ENCODE measurements at places on chromosomes 6 and 20.

- DNase-seq = no peak
These were observed 13.5 kb upstream of the TGM2 start for GRCh38 chr20:38178581-38178980.

- DNase-seq = no peak
These were observed 34.7 kb downstream of the FILIP1 start for GRCh38 chr6:75458895-75459294.

DNA sequence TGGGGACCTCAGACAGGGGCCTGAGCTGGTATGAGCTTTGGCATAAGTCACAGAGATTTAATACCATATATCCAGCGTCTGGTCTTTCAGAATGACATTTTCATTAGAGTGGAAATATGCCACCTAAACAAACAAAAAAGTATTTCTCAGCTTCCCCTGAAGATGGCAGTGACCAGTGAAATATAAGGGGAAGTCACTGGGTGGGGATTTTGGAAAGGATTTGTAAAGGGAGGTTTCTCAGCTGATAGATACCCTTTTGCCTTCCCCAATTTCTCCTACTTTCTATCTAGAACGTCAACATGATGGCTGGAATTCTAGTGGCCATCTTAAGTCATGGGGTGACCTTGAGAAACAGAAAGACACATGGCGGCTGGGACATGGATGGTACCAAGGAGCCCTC is 137.7 kb upstream of the LRFN2 start:
- no peak for DNase-seq

- no peak for DNase-seq
These were observed 13.6 kb downstream of the HEBP2 start for GRCh38 chr6:138417493-138418117.

DNA sequence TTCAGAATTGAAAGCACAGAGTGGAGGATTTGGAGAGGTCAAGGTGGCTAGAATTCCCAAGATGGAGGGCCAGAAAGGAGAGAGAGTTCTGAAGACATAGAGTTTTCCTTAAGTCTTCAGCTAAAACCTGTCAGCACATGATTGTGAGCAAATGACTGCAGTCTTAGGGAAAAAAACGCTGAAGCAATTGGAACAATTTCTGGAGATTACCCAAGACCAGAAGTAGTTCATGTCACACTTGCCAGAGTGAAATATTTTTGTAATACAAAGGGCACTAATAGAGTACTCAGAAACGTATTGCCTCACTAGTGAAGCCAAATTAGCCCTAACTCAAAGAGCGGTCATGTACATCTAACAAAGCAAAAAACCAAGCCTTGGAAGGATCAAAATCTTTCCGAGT is 541.3 kb upstream of the MARCKS start:
- no peak for DNase-seq

GRCh38 chr6:125752773-125753172 is 3.3 kb downstream of the HEY2 start:
- DNase-seq = no peak

DNA sequence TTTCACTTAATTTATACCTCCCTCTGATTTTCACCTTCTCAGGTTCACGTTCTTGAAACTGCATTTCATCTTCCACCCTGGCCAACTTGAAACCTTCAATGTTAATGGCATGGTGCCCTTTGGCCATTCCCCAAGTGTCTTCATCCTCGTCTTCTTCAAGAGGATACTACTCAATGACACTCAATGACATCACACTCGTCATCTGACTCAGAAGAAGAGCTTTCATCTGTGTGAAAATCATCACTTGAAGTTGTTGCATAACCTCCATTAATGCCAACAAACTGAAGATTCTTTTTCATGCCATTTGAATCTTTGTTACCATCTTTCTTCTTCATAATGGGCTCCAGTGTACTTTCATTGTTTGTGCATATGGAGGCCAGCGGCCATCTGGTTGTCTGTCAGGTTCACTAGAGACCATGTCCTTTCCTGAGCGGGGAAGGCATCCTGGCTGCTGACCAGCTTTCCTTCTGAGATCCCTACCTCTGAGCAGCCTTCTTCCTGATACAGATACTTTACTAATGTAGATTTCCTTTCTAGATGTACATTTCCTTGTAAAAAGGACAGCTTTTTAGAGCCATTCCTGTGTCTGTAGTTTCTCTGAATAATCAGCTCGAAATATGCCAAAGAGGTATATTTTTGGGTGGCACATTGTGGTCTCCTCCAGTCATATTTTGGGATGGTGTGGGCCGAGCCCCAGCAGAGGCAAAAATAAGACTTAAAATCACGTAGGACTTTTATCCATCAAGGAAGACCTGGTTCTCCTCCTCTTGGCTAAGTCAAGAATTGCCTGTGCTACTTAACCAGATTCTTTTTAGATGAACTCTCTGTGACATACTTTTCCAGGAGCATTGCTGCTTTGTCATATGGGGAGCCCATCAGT is 21.3 kb downstream of the TRMT6 start:
- no peak for DNase-seq

GRCh38 chr6:41966961-41967311 is 25.3 kb upstream of the CCND3 start:
- no peak for DNase-seq

DNA sequence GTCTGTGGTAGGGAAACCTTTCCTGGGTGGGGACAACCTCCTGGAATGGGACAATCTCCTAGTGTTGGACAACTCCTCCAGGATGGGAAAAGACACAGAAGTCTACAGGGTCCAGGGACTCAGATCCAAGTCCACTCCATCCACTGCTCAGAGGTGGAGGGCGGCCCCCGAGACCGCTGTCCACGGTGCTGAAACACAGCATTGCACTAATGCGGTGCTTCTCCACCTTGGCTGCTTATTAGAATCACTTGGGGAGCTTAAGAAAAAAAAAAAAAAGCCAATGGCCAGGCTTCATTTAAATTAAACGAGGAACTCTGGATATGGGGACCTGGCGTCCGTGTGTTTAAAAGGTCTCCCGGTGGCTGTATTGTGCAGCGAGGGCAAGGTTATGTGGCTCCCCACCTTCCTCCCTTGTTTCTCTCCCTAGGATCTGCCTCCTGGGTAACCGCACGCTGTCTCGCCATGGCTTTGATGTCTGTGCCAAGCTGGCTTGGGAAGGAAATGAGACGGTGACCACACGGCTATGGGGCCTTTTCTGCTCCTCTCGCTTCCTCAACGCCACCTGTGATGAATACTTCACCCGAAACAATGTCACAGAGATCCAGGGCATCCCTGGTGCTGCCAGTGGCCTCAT is 12.0 kb downstream of the SLC12A5 start:
- DNase-seq = no peak

GRCh38 chr20:53786445-53787267 is 193.0 kb upstream of the ZNF217 start:
- DNase-seq = no peak

DNA sequence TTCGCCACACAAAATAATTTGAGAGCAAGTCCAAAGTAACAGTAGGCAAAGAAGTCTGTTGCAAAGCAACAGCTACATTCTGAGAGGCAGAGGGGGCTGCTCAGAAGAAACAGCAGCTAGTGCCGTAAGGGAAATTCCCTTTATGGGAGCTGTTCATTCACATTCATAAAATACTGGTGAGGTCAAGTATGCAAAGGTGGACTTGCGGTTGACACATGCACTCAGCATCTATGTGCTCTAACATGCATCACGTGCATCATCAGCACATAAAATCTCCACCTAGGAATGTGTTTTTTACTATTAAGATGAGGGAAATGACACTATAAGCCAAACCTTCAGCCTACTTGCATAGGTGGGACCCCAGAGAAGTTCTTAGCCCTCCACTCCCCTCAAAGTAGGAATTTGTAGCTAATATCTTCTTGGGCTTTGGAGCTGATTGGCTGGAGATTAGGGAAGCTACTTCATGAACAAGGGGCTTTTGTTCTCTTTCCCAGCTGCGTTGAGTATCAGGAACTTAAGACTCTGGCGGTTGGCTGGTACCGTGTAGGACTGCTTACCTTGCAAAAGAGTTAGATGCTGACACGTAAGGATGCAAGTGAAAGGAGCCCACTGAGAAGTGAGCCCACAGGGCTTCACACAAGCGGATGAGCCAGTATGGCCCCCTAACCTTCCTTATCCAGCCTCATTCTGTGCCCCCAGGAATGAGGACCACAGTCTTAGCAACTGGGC is 12.4 kb downstream of the CST3 start:
- no peak for DNase-seq

GRCh38 chr20:41133709-41134361 is 3.5 kb upstream of the PLCG1 start:
- DNase-seq = peak; percentile 55

GRCh38 chr6:117384659-117385058 is 41.1 kb downstream of the ROS1 start:
- no peak for DNase-seq

GRCh38 chr20:53104884-53105283 is 132.7 kb downstream of the TSHZ2 start:
- no peak for DNase-seq

- DNase-seq = no peak
These were observed 428.6 kb downstream of the HACE1 start for GRCh38 chr6:104431096-104431495.

DNA sequence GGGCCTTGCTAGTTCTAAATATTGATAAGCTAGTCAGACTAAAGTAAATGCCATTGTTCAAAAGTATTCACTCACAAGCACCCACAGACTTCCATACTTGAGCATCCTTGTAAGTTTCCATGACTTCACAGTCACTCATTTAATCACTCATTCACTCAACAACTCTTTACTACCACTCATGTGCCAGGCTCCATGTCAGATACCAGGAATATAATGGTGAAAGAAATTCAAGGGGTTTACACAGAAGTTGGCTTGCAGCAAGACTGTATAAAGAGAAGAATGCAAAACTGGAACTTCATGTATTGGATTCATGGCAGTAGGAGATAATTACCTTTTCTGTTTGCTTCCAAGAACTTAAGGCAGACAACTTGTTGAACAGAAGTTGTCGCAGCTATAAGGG is 36.6 kb downstream of the ADGRF1 start:
- DNase-seq = no peak

DNA sequence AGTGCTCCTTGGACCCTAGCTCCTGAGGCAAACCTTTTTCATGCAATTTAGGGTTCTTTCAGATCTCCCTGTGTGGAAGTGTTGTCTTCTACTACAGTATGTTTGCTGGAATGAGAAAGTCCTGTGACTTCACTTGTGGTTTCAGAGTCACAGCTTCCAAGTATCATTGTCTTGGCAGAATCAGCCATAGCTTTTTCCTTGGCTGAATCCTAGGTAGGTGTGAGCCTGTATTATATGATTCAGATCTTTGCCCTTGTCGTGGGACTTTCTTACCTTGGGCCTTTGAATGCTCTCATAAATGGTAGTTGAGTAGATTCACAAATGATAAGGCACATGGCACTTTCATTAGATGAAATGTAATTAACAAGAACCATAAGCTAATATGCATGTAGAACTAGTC is 16.5 kb downstream of the CARMIL1 start:
- no peak for DNase-seq

GRCh38 chr6:166167801-166168615 is at the start of gene TBXT:
TSS of gene TBXT (minus strand) at chr6:166167851. CDS start at chr6:166167591, 260 bp downstream.
- DNase-seq = peak; percentile 74
